ENCODE measurements at places on chromosomes 5 and 9.

- DNase-seq = no peak
Measured at GRCh38 chr5:145531038-145531734, 304.0 kb downstream of the PRELID2 start.

GRCh38 chr9:136081113-136081825, 13.8 kb downstream of the NACC2 start:
- no peak for DNase-seq

- DNase-seq = no peak
Measured at GRCh38 chr9:15501179-15501578, 9.6 kb downstream of the PSIP1 start.

DNA sequence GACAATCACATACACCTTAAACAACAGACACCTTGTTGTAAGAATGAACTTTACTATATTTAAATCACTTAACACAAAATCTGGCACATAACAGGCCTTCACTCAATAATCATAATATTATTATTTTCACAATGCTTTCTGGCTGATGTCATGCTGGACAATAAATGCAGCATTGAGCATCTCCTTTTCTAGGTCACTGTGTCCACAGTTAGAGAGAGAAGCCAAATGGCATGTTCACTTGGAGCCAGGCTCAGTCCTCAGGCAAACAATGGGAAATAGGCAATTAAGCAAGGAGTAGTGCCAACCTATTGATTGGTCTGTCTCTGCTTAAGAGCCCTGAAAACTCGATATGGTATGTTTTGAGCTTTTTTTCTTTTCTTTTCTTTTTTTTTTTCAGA, 50.6 kb upstream of the KLF4 start:
- no peak for DNase-seq

DNA sequence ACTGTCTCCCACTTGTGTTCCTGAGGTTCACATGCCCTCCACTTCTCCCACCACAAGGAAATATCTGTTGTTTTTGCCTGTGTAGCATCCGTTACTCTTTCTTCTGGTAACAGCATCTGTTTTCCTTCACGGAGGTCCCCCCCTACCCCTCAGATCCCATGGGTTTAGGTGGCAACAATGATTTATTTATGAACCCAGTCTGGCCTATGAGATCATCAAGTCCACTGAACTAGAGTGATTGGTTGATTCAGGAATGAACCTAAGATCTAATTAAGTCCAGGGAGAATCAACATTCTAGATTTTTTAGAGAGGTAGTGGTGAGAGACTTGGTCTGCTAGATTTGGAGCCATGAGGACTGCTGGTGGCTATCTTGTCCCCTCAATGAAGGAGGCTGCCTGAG, 166.8 kb downstream of the NR3C1 start:
- no peak for DNase-seq

DNA sequence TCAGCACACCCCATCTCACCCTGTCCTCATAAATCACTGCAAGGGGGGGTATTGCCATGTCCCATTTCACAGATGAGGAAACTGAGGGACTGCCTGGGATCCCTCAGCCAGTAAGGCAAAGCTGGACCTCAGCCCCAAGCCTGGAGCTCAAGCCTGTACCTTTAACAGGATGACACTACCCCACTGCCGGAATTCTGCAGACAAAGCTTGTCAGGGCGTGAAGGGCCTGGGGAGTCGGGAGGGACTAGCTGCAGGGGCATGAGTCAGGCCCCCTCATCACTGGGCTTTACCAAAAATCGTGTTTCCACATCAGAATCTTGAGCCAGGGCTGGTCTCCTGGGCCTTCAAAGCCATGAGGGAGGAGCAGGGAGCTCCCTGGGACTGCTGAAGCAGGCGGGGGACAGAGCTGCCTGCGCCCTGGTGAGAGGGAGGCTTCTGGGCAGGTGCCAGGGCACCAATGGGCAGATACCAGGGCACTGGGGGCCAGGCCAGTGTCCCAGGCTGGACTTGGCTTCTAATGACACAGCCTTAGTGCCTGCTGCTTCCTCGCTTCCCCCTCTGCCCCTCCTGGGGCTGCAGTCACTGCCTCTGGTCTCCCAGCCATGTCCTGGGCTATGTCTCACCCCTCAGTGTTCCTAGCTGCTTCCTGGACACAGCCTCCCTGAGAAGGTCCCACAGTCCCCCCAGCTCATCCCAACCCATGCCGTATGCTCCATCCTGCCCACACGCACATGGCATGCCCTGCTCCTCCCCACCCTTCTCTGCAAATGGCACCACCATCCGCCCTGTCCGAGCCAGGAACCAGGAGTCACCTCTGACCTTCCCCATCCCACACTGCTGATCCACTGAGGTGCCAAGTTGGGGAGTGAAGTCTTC, 80.7 kb downstream of the LMX1B start:
- no peak for DNase-seq

- DNase-seq = no peak
Measured at GRCh38 chr5:88677376-88677895, 205.5 kb downstream of the MEF2C start.

GRCh38 chr5:139543423-139543991, 17.6 kb upstream of the UBE2D2 start:
- DNase-seq = peak; percentile 51

- DNase-seq = no peak
Measured at GRCh38 chr5:24923400-24923799, 278.6 kb upstream of the CDH10 start.

DNA sequence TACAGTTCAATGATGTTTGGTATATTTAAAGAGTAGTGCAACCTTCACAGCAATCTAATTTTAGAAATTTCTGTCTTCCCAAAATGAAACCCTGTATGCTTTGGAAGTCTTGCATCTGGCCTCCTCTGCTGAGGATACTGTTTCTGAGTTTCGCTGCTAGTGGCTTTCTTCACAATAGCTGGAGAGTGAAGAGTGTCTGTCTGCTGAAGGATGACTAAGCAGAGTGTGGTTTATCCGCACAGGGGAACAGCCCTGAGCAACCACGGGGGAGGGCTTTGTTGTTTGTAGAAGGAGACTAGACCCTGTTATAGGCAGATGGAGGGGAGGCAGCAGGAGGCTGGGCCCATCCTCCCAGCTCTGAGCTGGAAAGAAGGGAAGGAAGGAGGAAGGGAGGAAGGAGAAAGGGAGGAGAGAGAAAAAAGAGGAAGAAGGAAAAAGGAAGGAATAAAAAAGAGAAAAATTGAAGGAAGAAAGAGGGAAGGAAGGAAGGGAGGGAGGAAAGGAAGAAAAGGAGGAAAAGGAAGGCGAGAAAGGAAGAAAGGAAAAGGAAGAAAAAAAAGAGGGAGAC, 10.5 kb upstream of the IRX2 start:
- no peak for DNase-seq
